ENCODE measurements at places on chromosomes 3 and 15.

- DNase-seq = no peak
Measured at GRCh38 chr3:146162561-146162960, 1.6 kb upstream of the PLOD2 start.

GRCh38 chr15:34609102-34610057 is 25.9 kb upstream of the GOLGA8B start:
- DNase-seq = no peak

DNA sequence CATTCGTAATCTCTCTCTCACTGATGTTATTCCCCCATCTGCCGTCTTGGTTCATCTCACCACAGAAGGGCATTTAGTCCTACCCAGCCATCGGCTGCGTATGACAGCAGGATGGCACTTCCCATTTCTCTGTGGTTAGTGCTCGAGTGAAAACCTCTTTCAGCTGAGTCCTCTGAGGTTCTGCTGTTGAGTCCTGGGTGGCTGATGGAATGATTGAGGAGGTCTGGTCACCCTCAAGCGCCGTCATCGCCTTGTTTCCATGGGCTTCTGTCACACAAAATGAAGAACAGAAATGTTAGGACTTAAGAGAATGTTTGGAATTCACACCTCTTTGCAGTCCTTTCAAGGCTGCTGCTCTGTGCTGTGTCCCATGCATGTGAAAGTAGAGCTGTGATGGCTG is 9.4 kb upstream of the SACM1L start:
- no peak for DNase-seq

- DNase-seq = no peak
Measured at GRCh38 chr15:66698318-66698961, 3.6 kb upstream of the SMAD6 start.

- DNase-seq = no peak
Measured at GRCh38 chr15:101020945-101021344, 101.8 kb downstream of the LRRK1 start.

Data from activated T-helper 1 cell treated with anti-CD3 and anti-CD28 coated beads, Interleukin-2, amount 50 U/mL, for 16 hours (primary cell).